ENCODE measurements at places on chromosomes 6 and 20.

- DNase-seq, result no peak
Measured at GRCh38 chr6:168804331-168804730, 363.3 kb downstream of the SMOC2 start.

DNA sequence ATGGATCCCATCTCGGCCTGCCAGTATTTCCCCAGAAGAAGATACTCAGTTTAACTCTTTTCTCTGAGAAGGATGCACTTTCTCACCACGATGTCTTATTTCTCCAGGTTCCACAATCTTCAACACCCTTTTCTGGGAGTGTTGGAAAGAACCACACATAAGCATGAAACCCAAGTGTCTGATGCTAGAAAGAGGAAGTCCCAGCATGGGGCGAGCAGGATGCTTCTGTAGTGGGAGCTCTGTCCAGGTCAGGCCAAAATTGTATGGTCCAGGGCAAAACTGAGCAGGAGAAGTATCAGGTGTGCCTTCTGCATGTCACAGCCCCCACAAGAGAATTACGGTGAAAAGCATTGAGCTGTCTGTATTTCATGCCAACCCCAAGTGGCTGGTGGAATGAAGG is 11.0 kb downstream of the TREM1 start:
- no peak for DNase-seq

- no peak for DNase-seq
Measured at GRCh38 chr6:22717915-22718314, 148.5 kb downstream of the HDGFL1 start.

DNA sequence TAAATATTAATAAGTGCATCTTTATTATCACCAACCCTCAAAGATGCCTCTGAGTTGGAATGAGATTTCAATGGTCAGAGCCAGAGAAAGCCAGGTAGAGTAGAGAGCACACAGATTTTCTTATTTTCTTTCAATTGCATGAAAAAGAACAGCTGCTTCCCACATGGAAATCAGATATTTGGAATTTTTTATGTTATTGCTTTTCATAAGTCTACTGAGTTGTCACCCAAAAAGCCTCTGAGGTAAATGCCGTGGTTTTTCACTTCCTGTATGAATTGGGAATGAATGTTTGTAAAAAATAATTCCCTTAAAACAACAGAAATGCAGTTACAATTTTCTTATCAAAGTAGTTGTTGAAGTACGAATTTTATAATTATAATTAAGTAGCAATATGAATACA is 563.1 kb downstream of the RFPL4B start:
- DNase-seq, result no peak

- DNase-seq, result no peak
Measured at GRCh38 chr6:91161246-91161645, 574.4 kb upstream of the MAP3K7 start.

- DNase-seq, result no peak
Measured at GRCh38 chr20:63701329-63702035, 5.0 kb downstream of the TNFRSF6B start.

GRCh38 chr6:10719296-10719963 is 3.4 kb upstream of the TMEM14C start:
- no peak for DNase-seq

DNA sequence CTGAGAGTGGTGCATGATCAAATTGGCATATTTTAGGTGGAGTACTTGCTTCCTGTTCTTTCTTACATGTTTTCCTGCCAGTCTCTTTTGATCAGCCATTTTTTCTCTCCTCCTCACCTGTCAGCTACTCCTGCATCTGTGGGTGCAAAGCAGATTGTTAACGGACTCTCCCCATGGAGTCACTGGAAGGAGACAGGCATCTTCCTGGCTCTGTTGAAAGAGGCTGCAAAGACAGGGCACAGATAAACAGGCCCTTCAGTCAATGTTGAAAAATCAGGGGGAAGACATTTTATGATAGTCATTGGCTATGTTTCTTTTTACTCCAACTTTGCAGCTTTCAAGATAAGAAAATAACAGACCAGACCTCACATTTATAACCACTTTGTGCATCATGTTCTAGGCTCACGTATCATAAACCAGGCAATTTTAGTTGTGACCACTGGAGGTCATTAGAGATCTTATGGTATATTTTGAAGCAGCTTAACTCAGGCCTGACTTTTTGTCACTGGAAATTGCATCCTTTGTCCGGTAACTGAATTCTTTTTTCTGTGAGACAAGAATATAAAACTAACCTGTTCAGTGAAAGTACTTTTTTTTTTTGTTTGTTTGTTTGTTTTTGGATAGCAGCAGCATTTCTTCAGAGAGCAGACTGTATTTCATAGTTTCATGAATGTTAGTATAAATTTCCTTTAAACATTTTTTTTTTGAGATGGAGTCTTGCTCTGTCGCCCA is 20.1 kb downstream of the ECT2L start:
- DNase-seq, result no peak

DNA sequence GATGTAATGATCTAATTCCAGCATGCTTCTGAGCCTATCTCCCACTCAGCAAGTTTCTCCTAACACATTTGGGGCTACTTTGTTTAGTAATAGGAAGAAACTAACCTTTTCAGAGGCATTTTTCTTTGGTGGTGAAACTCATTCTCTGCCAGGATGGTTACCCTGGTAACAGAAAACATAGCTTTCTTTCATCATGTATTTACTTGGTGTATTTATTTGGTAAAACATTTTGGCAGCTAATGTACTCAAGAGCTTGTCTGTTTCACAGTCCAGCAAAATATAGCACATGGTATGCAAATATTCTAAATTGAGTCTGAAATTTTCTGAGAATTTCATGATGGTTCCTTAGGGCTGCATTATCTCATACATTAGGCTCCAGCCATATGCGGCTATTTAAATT is 100.0 kb downstream of the SLC35B3 start:
- no peak for DNase-seq

- DNase-seq, result no peak
Measured at GRCh38 chr6:75437421-75437891, 56.1 kb downstream of the FILIP1 start.

DNA sequence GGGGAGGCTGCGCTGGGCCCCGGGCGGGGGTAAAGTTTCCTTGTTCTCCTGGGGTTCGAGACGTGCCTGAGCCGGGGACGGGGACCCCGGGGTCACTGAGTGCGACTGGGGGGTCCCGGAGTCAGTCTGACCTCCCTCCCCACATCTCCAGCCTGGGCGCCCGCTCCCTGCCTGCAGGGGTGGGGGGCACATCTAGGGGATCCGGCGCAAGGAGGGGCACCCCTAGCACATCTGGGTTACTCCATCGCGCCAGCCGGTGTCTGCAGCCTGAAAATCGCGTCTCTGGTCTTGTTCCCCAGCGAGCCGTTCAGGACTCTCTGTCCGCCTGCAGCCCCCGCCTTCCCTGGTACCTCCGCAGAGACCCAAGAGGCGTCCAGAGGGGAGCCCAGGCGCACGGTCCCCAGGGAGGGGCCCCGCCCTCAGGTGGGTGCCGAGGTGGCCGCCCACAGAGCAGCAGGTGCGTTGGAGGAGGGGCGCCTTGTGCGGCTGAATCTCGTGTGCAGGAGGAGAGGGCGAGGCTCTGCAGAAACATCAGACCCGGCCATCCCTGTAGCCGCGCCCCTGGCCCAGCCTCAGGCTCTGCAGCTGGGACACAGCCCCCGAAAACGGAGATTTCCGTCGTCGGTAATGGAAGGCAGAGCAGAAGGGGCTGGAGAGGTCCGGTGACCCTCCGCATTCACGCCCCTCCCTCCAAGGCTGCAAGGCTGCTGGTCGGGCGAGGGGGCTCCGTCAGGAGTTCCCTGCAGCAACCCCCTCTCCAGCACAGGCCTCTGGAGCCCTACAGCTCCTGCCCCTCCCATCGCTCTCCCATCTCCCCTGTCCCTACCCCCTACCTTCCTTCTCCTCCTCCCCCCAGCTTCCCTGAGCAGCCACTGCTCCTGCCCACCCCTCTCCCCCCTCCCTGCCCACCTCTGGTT is 628 bp upstream of the CHRNA4 start:
- no peak for DNase-seq

- no peak for DNase-seq
Measured at GRCh38 chr20:43979576-43980105, 65.0 kb downstream of the TOX2 start.

DNA sequence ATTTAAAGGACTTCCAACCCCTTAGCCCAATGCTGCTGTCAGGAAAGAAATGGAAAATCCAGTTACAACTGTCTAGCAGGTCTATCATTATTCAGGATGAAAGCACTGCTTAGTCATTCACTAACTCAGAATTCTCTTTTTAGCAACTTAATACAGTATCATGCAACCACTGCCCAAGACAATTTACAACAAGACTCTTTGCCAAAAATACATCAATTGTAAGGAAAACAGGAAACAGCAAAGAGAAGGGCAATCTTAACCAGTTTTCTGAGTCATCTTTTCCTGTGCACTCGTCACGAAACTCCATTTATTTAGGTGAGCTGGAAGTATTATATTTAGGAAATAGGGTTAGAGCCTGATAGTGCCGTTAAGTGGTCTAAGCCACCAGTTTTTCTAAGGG is 1197.7 kb upstream of the CITED2 start:
- no peak for DNase-seq

DNA sequence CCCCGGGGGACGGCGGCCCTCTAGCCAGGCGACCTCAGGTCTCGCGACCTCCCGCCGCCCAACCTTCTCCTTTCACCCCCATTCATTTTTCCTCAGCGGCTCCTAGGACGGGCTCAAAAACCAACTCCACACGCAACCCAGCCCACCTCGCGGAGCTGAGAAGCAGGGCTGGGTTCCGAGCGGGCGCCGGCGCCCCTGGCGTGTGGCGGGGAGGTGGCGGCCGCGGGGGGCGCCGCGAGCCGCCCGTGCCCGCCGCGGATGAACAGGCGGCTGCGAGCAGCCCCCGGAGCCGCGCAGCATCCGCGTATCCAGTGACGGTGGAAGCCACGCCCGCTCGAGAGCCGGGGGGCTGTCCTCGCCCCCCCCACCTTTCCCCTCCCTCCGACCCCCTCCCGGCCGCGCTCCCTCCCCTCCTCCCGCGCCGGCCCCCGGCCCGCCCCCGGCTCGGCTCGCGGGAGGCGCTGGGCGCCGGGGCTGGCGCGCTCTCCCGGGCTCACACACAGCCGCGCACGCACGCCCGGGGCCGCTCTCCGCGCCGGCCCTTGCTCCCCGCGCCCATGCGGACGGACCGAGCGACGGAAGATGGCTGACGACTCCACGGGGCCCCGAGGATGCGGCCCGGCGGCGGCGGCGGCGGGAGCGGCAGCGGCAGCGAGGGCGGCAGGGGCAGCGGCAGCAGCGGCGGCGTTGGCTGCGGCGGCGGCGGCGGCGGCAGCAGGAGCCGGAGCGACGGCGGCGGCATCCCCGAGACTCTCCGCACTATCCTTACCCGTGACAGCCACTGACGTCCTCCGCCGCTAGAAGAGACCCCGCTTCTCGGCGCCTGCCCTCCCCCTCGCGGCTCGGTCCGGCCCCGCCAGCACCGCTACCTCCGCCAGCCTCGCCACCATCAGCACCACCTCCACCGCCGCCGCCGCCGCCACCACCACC is at the start of gene SOBP:
Gene SOBP (plus strand): TSS at position 482 of the 930 bp plus-strand sequence. CDS start 500 bp downstream, outside the sequence.
- DNase-seq, result peak; percentile 28

DNA sequence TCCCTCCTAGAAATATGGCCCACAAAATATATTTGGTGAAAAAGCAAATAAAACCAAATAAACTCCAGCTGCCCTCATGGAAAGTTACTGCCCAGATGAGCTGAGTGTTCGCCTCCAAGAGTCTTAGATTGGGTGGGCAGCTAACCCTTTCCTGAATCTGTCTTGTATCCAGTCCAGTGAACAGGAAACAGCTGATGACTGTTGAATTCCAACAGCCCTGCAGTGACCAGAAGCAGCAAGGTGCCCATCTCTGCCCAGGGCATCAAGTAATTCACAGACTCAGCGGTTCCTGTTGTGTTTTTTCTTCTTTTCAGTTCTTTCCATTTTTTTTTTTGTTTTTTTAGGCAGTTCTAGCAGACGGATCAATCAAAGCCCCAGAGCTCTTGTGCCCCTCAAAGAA is 199.2 kb downstream of the UBE3D start:
- DNase-seq, result no peak

DNA sequence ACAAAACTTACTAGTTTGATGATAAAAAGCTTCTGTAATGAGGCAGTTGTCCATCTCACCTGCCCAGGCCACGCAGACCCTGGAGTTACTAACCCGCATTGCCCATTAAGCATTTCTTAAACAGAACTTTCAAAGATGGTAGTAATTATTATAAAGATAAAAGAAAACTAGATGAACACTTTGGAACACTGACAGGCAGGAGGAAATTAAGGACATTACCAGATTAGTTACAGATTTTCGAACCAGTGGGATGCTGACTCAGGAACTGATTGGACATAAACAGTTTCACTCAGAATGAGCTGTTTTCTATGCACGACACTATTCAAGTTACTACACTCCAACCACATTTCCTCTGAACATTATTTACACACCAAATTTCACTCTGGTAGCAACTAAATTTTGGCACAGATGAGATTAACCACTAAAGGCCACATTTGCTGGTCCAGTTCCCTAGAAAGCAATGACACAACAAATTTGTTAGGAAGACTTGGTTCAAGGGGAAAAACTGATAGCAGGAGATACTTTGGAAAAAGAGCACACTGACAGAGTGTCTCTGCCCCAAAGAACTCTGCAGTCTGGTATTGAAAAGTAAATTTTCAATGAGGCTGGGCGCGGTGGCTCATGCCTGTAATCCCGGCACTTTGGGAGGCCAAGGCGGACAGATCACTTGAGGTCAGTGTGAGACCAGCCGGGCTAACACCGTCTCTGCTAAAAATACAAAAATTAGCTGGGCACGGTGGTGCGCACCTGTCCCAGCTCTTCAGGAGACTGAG is 3.0 kb downstream of the ROMO1 start:
- DNase-seq, result no peak

GRCh38 chr20:61502433-61502832 is 250.4 kb downstream of the CDH4 start:
- DNase-seq, result no peak

GRCh38 chr20:6007094-6007528 is 46.7 kb downstream of the LRRN4 start:
- no peak for DNase-seq

- no peak for DNase-seq
Measured at GRCh38 chr6:169368200-169368599, 114.6 kb upstream of the THBS2 start.

GRCh38 chr6:33314515-33314942 is 651 bp upstream of the TAPBP start:
- DNase-seq, result peak; percentile 48

DNA sequence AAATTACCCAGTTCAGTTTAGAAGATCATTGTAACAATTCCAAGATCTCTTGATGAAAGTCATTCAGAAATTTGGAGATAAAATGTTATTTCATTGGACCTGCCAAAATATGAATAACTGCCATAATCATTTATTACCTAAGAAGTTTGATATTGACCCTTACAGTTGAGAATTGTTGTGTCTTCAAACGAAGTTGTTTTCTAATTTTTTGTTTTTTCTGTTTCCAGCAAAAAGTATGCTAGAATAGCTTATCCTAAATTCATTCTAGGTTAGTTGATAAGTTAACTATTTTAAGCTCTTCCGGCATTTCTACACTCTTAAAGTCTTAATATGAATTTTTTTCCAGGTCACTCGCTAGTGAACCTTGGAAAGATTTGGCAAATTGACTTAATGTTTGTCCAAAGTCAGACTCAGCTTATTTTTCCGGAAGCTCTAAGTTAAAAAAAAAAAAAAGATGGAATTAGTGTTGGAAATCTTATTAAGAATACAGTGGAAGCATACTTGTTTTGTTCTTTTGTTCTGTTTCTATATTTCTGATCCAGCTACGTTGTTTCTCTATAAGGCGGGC is 28.9 kb downstream of the CYP24A1 start:
- DNase-seq, result no peak
